Stomach (tissue), 19 donors: ENCODE measurements at places on chromosomes 3 and 15. TPM values are rescaled to one million over a fixed set of nuclear protein-coding genes. Genes with fewer than 3 reads are reported as not detected.
A peak's percentile ranks its signal among the peaks of the same experiment; 100 is the strongest.

GRCh38 chr3:146160321-146160963 lies 542 bp downstream of the PLOD2 start:
- peak; percentile 66 for DNase-seq

DNA sequence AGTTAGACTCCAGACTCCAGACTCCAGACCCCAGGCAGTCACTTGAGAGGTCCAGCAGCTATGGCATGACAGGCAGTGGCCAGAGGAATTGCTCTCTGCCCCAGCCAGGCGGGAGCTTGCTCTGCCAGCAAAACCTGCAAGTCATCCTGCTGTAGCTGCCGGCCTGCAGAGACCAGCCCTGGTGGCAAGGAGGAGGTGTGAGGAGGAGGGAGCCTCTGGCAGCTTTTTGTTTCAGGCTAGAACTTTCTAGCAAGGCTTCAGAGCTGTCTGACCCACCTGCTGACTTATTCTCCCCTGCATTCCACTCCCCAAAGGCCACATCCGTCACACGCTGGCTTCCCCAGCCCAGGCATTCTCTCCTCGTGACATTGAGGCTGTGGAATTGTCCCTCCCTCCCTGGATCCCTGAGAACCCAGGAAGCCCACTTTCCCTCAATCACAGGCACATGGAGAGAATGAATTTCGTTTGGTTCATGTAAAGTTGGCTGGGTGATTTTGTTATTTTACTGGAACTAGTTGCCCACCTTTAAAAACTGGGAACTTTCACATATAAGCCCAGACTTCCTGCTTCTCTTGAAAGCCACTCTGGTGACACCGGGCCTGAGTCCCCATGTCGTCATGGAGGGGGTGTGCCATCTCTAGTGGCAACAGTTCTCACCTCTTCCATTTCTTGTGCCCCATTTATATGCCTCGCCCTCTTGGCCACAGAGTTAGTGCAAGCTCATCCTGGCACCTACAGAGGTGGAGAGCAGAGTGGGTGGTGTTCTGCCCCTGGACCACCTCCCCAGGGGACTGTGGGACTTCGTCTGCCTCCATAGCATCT lies 82.7 kb downstream of the ABHD5 start:
- peak; percentile 34 for DNase-seq

DNA sequence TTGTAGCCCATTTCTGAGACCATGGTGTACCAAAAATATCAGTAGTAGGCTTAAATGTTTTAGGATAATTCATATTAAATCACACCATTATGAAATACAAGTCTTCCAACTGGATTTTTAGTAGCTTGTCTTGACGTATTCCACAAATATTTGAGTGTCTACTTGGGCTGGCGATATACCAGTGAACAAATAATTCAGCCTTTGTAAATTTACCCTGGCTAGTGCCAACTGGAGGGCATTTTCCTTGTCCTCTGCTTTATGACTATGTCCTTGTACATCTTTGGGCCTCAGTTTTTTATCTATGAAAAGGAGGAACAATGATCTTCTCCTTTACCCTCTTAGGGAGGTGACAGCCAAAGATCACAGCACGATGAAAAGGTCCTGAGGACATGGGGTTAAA lies 114.8 kb downstream of the FRMD4B start:
- no peak for DNase-seq

- no peak for DNase-seq
Measured at GRCh38 chr3:13013151-13013561, 60.1 kb downstream of the IQSEC1 start.

- no peak for DNase-seq
Measured at GRCh38 chr3:13874891-13875290, 5.0 kb downstream of the WNT7A start.

DNA sequence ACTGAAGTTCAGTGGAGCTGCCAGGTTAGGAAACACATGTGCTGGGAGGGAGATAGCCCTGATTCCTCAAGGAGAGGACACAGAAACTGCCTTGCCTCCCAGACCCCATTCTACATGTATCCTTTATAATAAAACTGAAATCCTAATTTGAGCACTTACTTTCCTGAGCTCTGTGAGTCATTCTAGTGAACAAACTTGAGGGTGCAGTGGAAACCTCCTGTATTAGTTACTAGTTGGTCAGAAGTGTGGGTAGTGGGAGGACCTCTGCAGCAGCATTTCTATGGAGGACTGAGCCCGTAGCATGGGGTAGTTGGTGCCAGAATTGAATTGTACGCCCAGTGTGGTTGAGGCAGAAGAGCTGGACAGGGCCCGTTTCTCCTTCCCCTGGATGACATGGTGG lies 23.9 kb downstream of the ATP1B3 start:
- DNase-seq = no peak

DNA sequence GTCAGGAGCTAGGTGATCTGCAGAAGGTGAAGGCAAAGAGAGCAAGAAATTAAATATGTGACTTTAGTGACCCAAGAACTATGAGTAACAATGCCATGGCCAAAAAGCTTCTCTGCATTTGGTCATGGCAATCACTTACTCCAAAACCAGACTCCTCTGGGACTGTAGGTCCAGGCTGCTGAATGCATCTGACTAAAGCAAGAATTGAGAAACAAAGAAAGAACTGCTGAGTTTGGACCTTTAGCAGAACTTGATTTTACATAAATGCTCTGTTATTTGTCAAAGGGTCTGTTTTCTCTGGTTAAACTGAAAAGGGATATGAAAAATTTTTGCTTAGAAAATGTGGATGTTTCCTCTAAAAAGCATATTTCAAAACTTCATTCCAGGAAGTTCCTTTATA lies 1102.2 kb downstream of the IGSF11 start:
- no peak for DNase-seq

GRCh38 chr3:95971573-95971972 lies 842.8 kb upstream of the EPHA6 start:
- DNase-seq = no peak

DNA sequence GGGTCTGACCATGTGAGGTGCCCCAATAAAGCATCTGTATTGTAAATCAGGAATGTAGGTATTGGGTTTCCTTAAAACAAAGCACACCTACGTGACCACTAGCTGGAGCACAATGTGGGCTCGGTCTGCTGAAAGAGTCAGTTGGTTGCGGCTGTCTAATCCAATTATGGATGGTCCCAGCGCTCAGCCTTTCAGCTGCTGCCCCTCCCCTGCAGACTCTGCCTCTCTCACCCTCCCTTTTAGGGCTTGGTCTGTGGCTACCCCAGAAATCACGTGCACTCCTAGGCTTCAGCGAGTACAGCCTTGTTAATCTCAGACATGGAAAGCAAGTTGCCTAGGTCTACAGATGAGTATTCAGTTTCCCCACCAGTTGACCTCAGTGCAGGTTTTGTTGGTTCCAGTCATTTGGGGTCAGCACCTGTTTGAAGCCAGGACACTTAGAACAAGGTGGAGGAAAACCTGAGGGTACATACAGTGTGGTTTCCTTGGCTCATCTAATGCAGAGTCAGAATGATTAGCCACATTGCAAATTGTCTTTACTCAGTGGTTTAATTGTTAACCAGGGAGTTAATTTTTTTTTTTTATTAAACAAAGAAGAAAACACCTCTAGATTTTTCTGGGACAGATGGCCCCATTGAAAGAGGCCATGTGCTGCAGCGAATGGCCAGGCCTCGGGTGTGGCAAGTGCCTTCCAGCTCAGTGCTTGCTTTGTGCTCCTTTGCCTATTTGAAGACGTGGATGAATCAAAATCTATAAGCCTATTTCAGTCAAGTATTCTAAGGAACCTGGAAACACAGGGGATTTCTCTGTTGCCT lies 137.7 kb downstream of the IGF1R start:
- peak; percentile 73 for DNase-seq

- no peak for DNase-seq
Measured at GRCh38 chr15:69854521-69855181, 243.1 kb downstream of the TLE3 start.

DNA sequence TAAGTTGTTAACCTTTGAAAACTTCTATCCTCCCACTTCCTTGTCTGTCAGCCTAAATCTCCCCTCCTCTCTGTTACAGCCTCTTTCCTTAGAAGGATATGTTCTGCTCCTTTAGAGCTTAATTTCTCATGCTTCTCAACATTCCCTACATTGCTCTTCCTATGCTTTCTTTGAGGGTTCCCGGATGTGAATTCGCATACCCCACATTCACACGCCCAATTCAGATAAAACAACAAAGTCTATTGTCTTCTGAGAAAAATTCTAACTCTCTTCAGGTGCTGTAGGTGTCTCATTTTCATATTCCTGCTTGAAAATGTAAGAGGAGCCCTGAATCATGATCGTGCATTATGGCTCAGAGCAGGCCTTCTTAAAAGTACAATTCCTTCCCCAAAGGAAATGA lies 171.8 kb upstream of the DPH6 start:
- no peak for DNase-seq

DNA sequence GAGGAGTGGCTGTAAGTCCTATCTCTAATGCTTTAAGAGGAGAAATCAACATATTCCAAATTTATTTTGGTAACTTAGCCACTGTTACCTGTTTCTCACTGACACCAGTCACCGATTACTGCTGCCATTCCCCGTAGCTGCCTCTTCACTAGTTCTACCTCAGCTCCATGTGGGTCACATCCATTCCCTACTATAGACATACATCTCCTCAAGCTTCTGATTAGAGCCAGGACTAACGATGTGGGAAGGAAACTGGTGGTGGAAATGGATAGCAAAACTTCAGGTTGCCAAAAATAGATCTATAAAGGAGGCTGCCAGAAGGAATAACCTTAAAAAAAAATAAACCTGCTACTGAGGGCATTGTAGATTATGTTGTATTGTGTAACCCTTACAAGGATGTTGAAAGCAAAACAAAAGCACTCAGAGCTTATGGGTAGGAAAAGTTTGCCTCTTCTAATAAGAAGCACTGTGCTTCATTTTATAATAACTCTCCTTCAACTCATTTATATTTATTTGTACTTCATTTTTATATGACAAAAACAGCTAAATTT lies 56.0 kb downstream of the KAT2B start:
- no peak for DNase-seq

DNA sequence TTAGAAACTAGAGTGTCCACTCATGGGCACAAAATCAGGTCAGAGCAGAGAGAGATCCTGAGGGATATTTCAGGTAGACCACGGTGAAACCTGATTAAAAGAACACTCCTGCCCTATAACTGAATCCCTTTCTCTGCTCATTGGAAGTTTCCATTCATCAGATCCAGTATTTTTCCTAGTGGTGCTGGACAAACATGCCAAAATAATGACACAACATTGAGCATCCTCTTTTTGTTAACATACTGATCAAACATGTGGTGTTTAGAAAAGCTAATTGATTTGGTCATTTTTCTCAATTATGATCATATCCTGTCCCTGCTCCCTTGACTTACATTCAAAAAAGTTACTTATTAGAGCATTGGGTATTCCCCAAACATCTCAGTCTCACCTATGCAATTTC lies 27.2 kb downstream of the PTX3 start:
- no peak for DNase-seq

GRCh38 chr3:13266651-13267362 lies 153.3 kb downstream of the NUP210 start:
- DNase-seq = no peak

- DNase-seq = no peak
Measured at GRCh38 chr3:26655231-26655630, 32.7 kb downstream of the LRRC3B start.

DNA sequence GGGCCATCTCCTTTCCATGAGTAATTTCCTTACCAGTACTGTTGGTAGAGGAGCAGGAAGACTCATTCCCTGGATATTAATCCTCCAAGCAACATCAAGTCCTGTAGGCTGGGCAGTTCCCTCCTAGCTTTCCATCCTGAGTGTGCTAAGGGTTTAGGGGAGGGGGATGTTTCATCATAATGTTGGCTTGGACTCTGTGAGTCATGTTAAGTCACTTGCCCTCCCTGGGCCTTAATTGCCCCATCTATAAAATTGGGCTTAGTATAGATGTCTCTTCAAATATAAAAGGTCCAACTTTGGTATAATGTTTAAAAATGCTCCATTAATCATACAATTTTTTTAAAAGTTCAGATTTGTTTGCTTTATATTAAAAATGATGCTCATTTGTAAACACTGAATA lies 52.7 kb downstream of the TLE3 start:
- DNase-seq = no peak

- DNase-seq = no peak
Measured at GRCh38 chr15:100341239-100341749, 481 bp downstream of the ADAMTS17 start.

- DNase-seq = no peak
Measured at GRCh38 chr3:56061279-56061626, 407.0 kb downstream of the ERC2 start.

DNA sequence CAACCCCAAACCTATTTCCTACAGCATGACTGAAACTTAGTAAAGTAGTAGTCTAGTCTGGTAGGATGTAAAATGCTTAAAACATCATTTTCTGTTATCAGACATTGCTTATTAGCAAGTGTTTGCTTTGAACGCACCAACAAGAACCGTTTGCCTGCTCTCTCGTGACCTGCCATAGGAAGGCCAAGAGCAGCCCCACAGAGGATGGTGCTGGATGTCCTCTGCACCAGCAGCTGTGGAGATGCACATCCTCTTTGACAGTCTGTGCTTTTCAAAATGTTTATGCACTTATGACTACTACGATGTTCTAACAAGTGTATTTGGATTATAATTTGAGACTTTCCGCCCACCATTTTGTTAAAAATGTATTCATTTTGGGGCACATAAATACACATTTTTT lies 59.6 kb downstream of the PDE8A start:
- no peak for DNase-seq

DNA sequence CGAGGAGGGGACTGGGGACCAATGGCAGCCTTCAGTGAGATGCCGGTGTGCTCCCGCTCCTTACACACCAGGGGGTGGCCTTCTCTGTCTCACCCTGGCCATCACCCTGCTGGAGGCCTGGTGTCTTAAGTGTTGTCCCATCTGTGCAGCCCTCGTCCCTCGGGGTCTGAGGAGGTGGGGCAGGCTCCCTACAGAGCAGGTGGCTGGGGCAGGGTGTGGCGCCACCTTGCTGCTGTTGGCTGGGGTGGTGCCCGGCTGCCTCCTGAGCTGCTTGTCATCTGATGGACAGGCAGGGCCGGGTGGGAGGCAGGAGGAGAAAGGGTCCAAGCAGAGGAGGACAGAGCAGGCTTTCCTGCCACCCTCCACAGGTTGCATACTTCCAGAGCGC lies 25.9 kb downstream of the PTPN23 start:
- no peak for DNase-seq

The SCAANT1 gene
- polyA plus RNA-seq = not detected

The RAB6B gene
- 7.5 TPM for polyA plus RNA-seq

The KNG1 gene
- polyA plus RNA-seq = not detected

The SPTSSB gene
- polyA plus RNA-seq = 3.2 TPM

The C3orf80 gene
- polyA plus RNA-seq = 0.31 TPM

The NRROS gene
- polyA plus RNA-seq = 1.3 TPM

The TRH gene
- polyA plus RNA-seq = not detected

The GOLGA8S gene
- polyA plus RNA-seq = not detected

The GREM1 gene
- 4.0 TPM for polyA plus RNA-seq

The CCDC9B gene
- 8.2 TPM for polyA plus RNA-seq

The GLDN gene
- 0.31 TPM for polyA plus RNA-seq

The PFKFB4 gene
- polyA plus RNA-seq = 3.2 TPM
